ENCODE measurements at places on chromosomes 5 and 9.

- DNase-seq: peak; percentile 30
Measured at GRCh38 chr5:113807427-113807991, 294.0 kb downstream of the YTHDC2 start.

DNA sequence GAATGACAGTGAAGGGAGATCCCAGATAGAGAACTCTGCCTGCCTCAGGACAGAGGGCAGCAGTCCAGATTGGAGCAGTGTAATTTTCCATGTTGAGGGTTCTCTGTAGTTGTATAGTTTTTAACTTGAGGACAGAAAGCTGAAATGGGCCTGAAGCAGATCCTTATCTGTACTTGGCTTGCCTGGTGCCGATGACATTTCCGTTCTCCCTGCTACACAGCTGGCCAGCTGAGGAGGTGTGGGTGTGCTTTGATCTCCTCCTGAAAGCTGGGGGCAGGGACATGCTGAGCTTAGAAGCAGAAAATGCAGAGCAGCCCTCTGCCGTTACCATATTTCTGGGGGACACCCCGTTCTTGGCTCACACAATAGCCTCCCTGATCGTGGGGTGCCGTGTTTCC is 10.5 kb downstream of the GLRX start:
- peak; percentile 22 for DNase-seq

DNA sequence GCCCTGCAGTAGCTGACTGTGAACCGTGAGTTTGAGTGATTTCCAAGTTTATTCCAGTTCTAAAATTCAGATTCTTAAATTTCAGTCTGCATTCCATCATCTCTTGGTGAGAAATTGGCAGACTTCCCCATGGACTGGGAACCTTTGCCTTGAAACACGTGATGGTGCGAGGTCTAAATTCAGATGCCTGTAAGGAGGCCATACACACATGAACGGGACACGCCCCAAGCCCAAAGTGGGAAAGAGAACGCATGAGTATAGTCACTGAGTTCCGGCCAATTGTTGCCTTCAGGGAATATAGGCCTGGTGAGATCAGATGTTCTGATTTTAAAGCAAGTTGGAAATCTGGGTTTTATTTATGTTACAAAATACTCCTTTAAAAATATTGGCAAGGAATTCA is 1084.4 kb upstream of the WWC1 start:
- peak; percentile 90 for DNase-seq

- DNase-seq: peak; percentile 96
Measured at GRCh38 chr5:134466241-134467069, 54.8 kb upstream of the CDKN2AIPNL start.

DNA sequence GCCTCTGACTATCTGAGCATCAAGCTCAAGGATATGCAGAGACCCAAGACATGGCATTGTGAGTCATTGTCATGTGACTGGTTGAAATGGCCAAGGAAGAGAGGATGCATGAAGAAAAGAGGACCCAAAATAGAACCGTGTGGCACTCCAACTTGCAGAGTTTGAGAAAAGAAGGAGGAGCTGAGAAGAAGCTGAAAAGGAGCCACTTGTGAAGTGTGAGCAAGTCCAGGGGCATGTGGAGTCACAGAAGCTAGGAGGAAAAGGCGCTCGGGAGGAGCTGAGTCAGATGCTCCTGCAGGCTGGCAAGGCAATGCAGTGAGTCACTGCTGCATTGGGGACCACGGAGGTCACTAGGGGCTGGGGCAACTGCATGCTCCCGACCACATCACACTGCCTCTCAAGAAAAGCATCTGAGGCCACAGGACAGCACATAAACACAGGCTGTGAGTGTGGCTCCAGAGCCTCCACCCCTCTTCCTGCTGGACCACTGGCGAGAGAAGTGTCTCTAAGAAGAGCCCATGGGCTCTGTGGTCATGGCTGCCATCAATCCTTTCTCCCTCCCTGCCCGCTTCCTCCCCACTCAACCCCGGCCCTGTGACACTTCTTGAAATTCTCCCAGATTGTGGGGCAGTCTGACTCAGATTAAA is 197.6 kb downstream of the DRD1 start:
- DNase-seq: peak; percentile 83

DNA sequence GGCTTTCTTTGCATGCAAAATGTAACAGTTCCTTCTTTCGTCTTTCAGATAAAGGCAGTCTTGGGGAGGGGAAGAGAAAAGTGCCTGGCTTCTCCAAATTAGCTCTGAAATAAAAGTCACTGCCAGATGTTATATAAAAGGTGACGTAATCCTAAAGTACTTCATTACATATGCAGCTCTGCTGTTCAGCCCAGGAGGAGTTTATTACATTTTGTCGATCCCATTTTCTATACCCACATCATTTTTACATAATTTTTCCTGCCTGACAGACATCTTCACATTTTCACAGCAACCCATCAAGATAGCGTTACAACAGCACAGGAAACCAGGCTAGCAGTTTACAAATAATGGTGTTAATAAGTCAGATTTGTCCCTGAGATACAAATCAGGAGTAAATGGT is 86.7 kb upstream of the SLC30A5 start:
- DNase-seq: no peak

- DNase-seq: no peak
Measured at GRCh38 chr9:6173914-6174313, 41.7 kb upstream of the IL33 start.

DNA sequence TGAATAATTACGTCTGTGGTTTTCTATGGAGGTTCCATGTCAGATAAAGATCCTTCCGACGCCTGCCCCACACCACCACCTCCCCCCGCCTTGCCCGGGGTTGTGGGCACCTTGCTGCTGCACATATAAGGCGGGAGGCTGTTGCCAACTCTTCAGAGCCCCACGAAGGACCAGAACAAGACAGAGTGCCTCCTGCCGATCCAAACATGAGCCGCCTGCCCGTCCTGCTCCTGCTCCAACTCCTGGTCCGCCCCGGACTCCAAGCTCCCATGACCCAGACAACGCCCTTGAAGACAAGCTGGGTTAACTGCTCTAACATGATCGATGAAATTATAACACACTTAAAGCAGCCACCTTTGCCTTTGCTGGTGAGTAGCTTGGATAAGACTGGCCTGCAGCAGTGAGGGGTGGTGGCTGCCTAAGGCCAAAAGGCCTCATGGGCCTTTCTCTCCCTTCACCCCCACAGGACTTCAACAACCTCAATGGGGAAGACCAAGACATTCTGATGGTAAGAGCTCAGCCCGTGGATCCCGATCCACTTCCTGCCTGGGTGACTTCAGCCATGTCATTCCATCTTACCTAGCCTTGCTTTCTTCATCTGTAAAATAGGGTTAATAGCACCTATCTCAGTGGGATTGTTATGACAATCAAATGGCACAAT is at the start of gene IL3:
Gene IL3 (plus strand): TSS at position 155 of the 661 bp plus-strand sequence. CDS start 52 bp downstream, at position 207.
- DNase-seq: no peak

DNA sequence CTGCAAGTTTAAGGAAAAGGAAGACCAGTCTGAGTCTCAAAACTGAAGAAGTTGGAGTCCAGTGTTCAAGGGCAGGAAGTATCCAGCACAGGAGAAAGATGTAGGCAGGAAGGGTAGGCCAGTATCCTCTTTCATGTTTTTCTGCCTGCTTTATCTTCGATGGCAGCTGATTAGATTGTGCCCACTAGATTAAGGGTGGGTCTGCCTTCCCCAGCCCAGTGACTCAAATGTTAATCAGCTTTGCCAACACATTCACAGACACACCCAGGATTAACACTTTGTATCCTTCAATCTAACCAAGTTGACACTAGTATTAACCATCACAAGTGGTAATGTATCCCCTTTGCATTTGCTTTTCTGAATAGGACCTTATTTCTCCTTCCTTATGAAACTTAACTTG is 535.9 kb upstream of the FTMT start:
- DNase-seq: no peak

DNA sequence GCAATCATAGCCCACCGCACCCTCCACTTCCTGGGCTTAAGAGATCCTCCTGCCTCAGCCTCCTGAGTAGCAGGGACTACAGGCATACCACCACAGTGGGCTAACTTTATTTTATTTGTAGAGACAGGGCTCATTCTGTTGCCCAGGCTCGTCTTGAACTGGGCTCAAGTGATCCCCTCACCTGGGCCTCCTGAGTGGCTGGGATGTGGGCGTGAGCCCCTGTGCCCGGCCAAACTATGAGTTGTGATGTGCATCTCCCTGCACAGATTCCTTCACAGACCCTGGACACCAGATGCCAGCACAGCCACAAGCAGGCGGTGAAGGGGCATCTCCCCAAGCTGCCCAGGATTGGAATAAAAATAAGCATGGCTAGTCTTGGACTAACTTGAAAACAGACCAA is 244.9 kb upstream of the IRX1 start:
- no peak for DNase-seq

GRCh38 chr5:171459839-171460238 is 40.4 kb downstream of the FGF18 start:
- DNase-seq: no peak

DNA sequence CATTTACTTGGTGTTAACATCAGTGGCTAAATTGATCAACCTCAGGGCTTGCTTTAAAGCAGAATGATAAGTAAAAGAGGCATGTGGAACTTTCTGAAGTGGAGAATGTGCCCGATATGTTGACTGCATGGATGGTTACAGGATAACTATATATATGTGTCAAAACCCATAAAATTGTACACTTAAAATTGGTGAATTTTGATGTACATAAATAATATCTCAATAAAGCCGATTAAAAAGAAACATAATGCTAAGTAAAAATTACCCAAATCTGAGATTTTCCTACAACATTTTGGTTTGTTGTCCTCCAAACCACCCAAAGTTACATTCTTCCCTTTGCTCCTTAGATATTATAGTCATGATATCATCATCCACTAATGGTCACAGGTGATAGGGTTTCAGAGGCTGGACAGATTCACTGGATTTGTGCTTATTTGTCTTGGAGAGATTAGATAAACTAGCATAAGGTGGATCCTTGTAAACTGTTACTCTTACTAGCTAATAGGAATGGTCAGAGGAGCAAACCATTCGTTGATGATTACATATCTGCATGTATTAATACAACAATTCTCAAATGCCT is 119.7 kb upstream of the RPS23 start:
- no peak for DNase-seq

- DNase-seq: no peak
Measured at GRCh38 chr5:115424446-115424845, 120.1 kb downstream of the FEM1C start.

GRCh38 chr5:154923441-154924430 is 14.3 kb downstream of the GEMIN5 start:
- DNase-seq: peak; percentile 56

- no peak for DNase-seq
Measured at GRCh38 chr9:112104901-112105300, 70.2 kb downstream of the SUSD1 start.

DNA sequence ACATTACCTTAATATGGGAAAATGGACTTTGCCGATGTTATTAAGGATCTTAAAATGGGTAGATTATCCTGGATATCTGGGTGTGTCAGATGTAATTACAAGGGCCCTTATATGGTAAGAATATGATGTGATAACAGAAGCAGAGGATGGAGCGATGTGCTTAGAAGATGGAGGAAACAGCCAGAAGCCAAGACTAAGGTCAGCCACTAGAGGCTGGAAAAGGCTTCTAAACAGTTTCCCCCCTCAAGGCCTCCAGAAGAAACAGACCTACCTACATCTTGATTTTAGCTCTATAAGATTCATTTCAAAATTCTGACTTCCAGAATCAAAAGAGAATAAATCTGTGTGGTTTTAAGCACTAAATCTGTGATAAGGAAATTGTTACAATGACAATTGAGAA is 131.9 kb downstream of the CAAP1 start:
- no peak for DNase-seq

GRCh38 chr5:96412868-96413449 is 20.1 kb downstream of the PCSK1 start:
- DNase-seq: no peak

DNA sequence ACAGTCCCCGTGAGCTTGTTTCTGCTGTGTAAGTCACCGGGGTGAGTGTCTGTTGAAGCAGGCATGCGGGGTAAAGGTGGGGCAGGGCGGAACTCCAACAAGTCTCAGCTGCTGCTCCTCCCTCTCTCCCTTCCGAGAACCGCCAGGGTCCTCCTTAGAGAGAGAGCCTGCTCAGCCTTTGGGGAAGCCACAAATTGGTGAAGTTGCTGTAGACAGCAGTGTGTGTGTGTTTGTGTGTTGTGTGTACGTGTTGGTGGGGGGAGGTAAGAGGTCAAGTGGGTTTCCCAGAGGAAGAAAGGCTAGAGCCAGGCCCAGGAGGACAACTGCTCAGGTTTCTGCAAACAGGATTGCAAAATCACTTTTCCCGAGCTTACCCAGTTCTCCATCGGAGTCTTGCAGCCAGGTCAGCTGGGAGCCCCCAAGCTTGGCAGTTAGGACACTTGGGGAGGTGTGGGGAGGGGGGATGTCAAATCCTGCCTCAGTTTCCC is 38.9 kb upstream of the DAB2IP start:
- DNase-seq: no peak

DNA sequence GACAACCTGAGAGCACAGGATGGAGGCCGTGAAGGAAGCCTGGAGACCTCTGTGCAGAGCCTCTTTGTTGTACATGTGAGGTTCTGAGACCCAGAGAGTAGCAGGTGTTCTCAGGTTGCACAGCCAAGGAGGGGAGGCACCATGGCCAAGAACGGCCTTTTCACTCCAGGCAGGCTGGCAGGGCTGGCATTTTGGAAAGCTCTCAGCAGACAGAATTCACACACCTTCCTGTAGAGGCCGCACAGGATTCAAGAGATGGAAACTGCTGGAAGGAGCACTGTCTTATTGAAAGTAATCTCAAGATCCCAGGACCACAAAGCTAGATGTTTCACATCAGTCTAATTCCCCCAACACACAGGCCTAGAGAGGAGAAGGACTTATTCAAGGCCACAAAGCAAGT is 52.8 kb upstream of the XPA start:
- DNase-seq: no peak

GRCh38 chr5:6466975-6467567 is 18.4 kb downstream of the UBE2QL1 start:
- DNase-seq: no peak

- no peak for DNase-seq
Measured at GRCh38 chr5:135813758-135814157, 20.7 kb upstream of the SLC25A48 start.

GRCh38 chr5:78717674-78718584 is 69.4 kb upstream of the LHFPL2 start:
- DNase-seq: no peak

DNA sequence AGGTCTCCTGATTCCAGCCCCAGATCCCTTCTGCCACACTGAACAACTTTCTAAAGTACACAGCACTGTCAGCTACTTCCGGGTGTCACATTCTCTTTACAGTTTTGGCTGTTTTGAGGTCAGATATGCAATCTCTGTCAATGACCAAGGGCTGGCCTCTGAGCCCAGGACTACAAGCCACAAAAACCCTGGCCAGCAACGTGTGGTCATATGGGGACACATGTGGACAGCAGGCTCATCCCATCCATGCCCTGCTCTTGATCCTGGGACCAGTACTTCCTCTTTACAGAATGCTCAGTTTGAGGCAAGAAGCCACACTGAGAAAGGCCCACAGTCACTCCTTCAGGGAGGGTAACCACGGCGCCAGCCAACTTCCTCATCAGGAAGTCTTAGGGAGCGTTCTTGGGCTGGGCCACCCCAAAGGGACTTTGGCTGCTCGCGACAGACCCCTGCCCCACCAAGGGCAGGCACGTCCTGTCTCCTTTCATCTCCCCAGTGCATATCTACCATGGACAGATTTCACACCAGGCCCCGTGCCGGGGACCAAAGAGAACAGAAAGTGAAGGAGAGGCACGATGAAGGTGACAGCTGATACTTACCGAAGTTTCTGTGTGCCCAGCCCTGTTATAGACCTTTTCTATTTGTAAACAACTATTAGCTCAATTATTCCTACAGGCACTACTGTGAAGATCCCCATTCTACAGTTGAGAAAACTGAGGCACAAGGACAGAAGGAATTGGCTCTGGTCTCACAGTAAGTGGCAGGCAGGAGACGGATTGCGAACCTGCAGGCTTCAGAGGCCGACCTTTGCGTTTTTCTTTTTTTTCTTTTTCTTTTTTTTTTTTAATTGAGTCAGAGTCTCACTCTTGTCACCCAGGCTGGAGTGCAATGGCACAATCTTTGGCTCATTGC is 37.3 kb downstream of the STK10 start:
- peak; percentile 41 for DNase-seq

Data from fibroblast of gingiva (primary cell).